ENCODE measurements at places on chromosomes 3 and 15.

DNA sequence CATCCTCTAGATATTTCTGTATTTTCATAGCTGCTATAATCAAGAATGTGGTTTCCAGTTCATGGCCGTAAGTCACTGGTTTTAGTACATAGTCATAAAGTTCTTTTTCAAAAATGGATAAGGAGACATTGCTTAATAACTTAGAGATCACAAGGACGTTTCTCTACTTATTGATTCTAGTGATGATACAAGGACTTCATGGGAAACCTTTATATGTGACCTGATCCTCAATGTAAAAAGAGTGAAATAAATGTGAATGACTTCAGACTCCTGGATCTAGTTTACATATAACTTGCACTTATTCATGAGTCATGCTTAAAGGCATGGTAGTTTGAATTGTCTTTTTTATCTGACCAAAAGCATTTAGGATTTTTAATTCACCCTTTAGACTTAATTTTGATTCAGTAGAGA lies 35.2 kb downstream of the TSC22D2 start:
- DNase-seq, result no peak

DNA sequence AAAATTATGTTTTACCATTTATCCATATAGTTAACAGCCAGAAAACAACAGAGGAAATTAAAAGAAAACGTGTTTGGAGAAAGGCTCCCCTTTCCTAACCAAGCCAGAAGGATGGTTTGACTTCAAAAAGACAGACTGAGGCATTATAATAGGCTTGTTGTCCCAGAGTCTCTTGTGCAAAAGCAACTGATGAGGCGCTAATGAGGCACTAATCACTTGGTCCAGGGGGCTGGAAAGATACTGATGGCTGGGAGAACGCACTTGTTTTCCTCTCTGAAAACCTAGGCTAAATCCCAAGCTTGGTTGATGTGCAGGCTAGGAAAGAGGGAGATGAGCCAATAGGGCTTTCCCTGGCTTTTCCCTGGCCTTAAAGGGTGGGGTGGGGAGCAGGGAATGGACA lies 389.6 kb downstream of the NTRK3 start:
- no peak for DNase-seq

GRCh38 chr3:185912929-185913901 lies 24.6 kb downstream of the TRA2B start:
- no peak for DNase-seq

GRCh38 chr3:175336406-175337133 lies 477.4 kb downstream of the NAALADL2 start:
- DNase-seq, result no peak

GRCh38 chr3:45333549-45333948 lies 54.8 kb upstream of the LARS2 start:
- DNase-seq, result no peak

GRCh38 chr3:100440895-100441294 lies 39.6 kb downstream of the LNP1 start:
- no peak for DNase-seq

DNA sequence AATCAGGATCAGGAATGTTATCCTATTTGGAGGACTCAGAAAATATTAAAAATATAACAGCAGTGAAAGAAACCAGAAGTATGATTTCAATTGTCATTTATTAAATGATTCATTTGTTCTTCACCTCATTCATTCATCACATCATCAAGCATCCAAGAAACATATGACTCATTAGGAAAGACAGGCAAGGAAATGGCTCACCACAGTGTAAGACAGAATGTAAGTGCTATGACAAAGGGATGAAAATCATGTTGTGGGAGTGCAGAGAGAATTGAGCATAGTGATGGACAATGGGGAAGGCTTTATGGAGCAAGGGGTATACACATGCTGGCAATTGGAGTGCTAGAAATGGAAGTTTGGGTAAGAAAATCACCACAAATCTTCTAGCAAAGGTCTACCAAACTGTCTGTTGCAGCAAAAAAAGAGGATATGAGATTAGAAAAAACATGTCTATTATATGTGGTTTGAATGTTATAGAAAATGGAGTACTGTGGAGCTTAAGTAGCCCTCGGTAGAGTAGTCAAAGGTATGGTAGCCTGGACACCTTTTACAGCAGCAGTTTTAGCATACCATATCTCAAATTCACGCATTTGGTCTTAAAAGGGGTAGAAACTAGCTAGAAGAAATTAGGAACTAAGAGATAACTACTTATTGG lies 111.1 kb upstream of the GPR149 start:
- no peak for DNase-seq

DNA sequence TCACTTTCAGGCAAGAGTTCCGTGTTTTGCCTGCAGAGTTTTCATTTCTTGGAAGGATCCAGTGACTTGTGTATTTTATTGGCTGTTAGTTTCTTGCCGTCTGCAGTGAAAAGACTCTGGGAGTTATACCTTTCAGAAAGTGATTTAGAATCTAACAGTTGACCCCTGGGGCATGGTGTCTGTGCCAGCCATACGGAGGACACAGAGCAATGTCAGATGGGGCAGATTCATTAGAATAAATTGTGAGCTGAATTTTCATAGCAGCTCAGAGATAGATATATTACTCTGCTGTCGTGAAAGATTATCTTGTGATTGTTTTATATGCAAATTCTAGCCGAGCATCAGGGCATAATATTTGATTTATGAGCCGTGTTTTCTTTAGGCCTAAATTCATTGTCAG lies 131.6 kb downstream of the SV2B start:
- DNase-seq, result no peak

GRCh38 chr15:91664224-91664836 lies 189.2 kb upstream of the SLCO3A1 start:
- no peak for DNase-seq

- DNase-seq, result no peak
These were observed 10.7 kb downstream of the CCR3 start for GRCh38 chr3:46252980-46253379.

- no peak for DNase-seq
These were observed 50.0 kb downstream of the RLBP1 start for GRCh38 chr15:89171136-89172072.

DNA sequence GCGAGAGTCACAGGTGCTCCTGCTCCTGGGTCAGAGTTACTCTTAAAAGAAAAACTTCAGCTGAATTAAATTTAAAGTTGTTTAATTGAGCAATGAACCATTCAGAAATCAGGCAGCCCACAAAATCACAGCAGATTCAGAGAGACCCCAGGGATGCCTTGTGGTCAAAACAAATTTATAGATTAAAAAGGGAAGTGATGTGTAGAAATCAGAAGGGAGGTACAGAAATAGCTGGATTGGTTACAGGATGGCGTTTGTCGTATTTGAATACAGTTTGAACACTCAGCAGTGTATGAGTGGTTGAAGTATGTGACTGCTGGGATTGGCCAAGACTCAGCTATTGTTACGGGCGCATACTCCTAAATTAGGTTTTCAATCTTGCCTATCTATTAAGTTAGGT lies 58.6 kb downstream of the UACA start:
- DNase-seq, result no peak

- DNase-seq, result no peak
These were observed 1248.4 kb downstream of the NSUN3 start for GRCh38 chr3:95311272-95311671.

GRCh38 chr3:189883113-189883753 lies 237.5 kb downstream of the P3H2 start:
- DNase-seq, result no peak

DNA sequence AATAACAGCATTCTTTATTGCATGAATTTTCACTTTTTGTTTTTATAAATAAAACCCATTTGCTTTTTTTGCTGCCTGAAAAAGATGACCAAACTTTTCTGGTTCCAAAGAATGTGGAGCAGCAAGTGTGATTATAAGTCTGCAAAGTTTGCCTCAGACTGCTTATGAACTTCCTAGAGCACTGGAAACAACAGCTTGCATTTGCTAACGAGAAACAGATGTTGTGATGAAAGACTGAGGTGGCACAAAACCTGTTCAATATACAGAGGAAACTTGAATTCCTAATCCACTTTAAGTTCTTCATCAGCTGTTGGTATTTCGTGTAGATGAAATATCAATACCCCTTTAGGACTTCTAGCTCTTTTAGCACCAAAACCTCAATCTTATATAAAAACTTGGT lies 9.3 kb downstream of the ZPLD1 start:
- no peak for DNase-seq

GRCh38 chr15:32123473-32123872 lies 93.2 kb downstream of the CHRNA7 start:
- no peak for DNase-seq

- no peak for DNase-seq
These were observed 621 bp downstream of the ANXA2 start for GRCh38 chr15:60396958-60397771.

GRCh38 chr15:59268168-59268851 lies 61.7 kb downstream of the LDHAL6B start:
- DNase-seq, result no peak

GRCh38 chr15:75163150-75163564 lies 38.5 kb upstream of the C15orf39 start:
- no peak for DNase-seq

DNA sequence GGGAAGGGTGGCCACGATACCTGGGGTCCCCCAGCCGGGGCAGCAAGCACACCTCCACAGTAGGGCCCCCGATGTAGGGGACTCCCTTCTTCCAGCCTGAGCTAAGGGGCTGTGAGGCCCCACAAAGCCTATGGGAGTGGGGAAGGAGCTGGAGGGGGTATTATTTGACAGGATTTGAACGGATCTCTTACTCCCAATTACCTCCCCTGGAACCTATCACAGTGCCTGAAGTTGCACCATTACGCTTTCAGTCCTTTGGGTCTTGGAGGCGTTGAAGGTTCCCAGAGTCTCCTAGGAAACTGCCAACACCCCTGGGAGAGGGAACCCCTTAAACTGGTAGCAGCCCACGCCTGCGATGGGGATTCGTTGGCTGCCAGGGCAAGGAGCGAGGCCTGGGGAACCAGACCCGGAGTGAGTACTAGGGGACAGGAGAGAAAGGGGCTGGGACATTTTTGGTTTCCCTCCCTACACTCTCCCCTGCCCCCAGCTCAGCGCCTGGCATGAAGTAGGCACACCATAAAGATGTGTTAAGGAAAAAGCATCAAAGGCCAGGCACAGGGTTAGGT lies 409 bp upstream of the LHFPL4 start:
- DNase-seq, result no peak

DNA sequence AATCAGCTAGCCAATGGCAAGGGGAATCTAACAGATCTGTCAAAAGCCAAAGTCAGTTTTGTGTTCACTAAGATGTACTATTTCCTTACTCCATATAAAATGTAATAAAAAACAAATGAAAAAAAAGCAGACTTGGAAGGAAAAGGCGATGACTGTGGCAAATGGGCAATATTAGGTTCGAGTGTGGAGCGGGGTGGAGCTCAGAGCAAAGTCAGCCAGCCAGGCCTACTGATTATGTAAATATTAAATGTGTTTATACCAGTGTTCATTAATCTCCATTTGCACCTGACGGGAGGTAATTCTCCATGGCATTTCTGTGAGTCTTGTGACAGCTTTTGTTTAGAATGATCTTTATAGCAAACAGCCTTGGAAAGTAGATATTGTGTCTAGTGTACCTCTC lies 96.2 kb upstream of the KCNMB2 start:
- DNase-seq, result no peak

- DNase-seq, result no peak
These were observed 112.2 kb upstream of the SLC4A7 start for GRCh38 chr3:27596334-27596841.

- DNase-seq, result no peak
These were observed at the start of gene ALPK3 for GRCh38 chr15:84816694-84817465. Gene ALPK3 (plus strand): TSS chr15:84817356. CDS start chr15:84817453, 97 bp downstream.

- no peak for DNase-seq
These were observed 976 bp downstream of the DIS3L start for GRCh38 chr15:66294157-66294931.

DNA sequence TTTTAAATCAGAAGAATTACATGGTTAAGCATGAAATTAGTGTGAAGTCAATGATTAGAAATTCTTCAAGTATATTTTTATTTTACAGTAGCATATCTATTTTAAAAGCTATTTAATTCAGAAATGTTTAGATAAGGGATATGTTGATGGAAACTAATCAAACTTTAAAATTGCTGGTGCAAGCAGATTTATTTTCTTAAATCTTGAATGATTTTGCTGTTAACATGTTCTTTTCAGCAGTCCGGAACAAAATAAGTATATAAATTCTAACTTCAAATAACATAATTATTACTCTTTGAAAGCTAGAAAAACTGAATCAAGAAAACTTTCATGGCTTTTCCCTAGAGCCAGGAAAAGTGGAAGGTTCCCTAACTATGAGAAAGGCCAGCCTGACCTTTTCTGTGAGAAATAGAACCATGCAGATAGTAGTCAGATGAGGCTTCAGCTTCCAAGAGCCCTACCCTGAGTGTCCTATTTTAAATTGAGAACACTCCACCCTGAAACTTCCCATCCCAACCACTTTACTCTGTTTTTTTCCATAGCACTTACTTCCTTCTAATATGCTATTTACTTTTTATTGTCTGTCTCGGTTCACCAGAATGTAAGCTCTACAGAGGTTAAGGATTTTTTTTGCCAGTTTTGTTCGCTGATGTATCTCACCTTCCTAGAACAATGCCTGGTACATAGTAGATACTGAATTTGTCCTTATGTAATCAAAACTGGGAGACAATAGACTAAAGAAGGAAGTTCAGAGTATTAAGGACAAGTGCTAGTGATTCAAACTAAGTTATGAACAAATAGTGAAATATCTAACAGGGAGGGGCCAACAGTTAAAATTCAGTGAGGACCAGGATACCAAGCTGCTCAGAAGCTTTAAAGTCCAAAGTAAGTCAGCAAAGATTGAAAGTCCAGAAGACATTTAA lies 66.8 kb downstream of the CD200R1L start:
- DNase-seq, result no peak

DNA sequence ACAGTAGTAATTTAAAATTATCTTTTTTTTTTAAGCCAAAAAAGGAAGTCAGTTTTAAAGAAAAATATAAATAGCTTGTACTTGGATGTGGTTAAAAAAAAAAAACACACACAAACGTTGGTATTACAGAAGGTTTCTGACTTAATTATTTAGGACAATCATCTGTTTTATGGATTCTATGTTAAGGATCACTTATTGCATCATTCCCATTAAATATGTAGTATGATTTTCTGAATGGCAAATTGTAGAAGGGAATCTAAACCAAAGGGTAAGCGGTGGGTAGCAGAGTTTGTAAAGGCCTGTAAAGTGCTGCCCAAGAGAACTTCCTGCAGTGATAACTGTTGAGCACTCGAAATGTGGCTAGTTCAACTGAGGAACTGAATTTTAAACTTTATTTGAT lies 8.0 kb downstream of the SENP2 start:
- DNase-seq, result no peak

GRCh38 chr15:90987561-90988141 lies 6.7 kb downstream of the PRC1 start:
- DNase-seq, result no peak

GRCh38 chr15:100348578-100348977 lies 6.8 kb upstream of the ADAMTS17 start:
- no peak for DNase-seq

DNA sequence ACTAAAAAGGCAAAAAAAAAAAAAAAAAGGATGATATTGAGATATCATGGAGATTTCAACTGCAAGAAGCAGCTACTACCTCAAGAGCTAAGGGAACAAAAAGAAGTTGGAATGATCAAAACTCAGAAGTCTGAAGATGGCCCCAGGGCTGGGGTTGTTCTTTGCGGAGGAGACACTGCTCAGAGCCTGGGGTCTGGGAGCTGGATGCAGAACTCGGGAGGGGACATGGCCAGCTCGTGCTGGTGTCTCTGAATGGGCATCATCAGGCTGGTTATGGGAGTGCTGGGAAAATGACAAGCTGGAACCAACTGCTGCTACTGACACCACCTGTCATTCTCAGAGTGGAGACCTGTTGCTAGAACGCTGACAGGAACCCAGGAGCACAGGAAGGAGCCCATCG lies 14.2 kb upstream of the ADIPOQ start:
- no peak for DNase-seq

GRCh38 chr3:6425289-6425820 lies 435.6 kb upstream of the GRM7 start:
- no peak for DNase-seq

GRCh38 chr3:187550446-187550845 lies 119.7 kb downstream of the SST start:
- no peak for DNase-seq
